ENCODE measurements at places on chromosomes 16 and 17.

GRCh38 chr17:78458091-78458490 is 79.6 kb downstream of the PGS1 start:
- DNase-seq = no peak

- no peak for DNase-seq
Observed at GRCh38 chr16:2231016-2231931, 5.0 kb upstream of the DNASE1L2 start.

DNA sequence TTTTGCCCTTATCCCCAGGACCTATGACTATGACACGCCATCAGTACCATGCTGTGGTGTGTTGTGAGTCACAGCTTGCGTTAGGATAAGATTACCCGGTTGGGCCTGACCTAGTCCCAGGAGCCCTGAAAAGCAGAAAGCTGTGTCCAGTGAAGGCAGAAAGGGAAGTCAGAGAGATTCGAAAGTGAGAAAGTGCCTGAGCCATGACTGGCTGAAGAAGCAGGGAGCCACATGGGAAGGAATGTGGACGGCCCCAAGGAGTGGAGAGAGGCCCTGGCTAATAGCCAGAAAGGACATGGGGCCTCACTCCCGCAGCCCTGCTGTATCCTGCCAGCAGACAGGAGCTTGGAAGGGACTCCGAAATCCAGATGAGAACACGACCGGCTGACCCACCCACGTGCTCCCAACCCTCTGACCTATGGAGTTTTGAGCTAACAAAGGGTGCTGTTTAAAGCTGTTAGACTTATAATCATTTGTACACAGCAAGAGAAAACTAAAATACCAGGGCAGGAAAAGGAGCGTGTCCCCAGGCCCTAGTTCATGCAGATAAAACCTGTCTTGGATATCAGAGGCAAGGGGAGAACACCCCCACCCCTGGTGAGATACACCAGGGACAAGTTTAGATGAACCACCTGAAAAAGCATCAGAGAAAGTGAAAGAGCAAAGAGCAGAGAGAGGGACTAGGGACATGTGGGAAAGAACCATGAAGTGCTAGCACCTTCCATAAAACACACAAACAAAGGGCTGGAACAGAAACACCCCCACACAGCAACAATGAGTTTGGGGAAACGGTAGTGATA is 115.3 kb downstream of the SLC39A11 start:
- DNase-seq = no peak

DNA sequence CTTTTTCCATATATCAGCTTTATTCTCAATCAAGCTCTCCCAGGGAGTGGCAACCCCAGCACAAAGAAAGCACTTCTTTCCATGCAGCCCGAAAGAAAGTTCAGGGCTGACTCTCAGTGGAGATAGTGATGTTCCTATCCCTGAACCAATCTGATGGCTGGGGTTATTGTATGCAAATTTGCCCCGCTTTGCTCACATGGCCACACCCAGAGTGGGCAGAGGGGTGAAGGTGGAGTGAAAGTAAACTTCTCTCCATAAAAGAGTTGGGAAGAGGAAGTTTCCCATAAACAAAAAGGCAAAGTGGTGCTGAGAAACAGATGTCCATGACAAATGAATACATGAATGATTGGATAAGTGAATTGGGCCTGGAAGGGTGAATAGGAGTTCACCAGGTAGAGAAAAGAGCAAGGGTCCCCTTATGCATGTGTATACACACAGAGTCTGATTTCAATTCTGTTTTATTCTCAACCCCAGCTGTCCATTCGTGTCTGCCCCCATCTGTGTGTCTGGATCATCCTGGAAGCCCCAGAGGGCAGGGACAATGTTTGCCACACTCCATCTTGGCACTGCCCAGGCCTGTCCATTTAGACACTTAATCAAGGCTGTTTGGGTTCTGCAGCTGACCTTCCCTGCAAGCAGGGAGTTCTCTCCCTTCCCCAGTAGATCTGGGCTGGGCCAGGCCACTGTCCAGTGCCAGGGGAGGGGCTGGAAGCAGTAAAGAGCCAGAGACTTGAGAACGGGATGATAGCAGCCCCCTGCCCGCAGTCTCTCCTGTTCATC is 14.1 kb upstream of the NGFR start:
- no peak for DNase-seq

GRCh38 chr16:79844603-79845002 is 244.1 kb upstream of the MAF start:
- DNase-seq = no peak

- DNase-seq = no peak
Observed at GRCh38 chr16:283033-283805, at the start of gene PDIA2. PDIA2 (plus strand) TSS chr16:283164; CDS start chr16:283170, 6 bp downstream.

- DNase-seq = no peak
Observed at GRCh38 chr17:79036596-79036995, 12.6 kb downstream of the C1QTNF1 start.

DNA sequence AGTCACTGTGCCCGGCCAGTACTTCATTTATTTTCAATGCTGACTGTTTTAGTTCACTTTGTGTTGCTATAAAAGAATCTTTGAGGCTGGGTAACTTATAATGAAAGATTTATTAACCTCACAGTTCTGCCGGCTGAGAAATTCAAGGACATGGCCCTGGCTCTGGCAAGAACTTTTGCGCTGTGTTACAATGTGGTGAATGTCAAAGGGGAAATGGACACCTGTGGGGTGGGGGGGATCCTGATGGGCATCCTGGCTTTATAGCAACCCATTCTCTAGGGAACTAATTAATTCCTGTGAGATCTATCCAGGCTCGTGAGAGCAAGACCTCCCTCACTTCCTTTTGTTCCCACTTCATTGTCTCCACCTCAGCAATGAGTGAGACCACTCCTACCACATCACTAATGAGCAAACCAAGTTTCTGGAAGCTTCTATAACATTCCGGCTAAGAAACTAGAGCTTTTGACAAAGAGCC is 17.1 kb upstream of the CDH3 start:
- DNase-seq = no peak

DNA sequence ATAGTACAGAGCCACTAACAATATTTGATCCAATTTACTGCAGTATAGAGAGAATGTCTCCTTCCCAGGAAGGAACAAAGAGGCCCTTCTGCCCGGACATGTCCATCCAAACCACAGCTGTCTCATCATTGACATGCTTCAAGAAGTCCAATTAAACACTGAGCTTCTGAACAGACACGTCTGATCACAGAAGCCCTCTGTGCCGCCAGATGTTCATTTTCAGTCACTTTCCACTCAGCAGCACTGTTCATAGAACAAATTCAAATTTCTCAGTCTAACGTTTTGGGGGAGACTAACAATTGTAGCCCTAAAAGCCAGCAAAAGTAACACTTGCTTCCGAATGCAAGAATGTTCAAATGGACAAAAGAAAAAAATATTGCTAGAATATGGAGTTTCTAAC is 15.3 kb downstream of the ZC3H7A start:
- no peak for DNase-seq

- DNase-seq = no peak
Observed at GRCh38 chr16:28289939-28290858, 2.1 kb upstream of the SBK1 start.

GRCh38 chr16:23781176-23781575 is 26.4 kb downstream of the CHP2 start:
- no peak for DNase-seq

Data from activated CD4-positive, alpha-beta T cell treated with anti-CD3 and anti-CD28 coated beads, Interleukin-2, amount 50 U/mL, for 4 hours (primary cell).